ENCODE measurements at places on chromosomes 2 and 18. TPM values are rescaled to one million over a fixed set of nuclear protein-coding genes. Genes with fewer than 3 reads are reported as not detected.

DNA sequence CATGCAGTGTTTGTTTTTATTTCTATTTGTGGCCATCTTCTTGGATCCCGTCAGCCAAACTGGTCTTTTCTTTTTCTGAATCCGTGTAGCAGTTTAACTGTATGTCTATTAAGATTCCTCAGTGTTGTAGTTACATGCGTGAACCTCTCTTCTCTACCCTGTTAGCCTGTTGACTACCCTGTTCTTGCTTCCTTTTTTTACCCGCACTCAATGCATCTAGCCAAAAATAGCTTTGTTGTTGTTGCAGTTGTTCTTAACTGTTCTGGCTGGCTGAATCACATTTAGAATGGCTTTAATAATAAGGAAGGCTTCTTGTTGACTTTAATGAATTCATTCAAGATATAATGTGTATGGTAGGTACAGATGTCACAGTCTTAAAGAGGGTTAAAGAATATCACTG, 137.1 kb downstream of the LCLAT1 start:
- no peak overlapping the region for H3K27ac ChIP-seq
- no peaks in the 10 kb centered on the region for H3K36me3 ChIP-seq
- H3K27me3 ChIP-seq: no peaks in the 10 kb centered on the region
- DNase-seq: no peak

Gene MEP1B
- 3.7 TPM for polyA plus RNA-seq

Gene FAM168B
- polyA plus RNA-seq: 30.0 TPM

Gene ALPI
- polyA plus RNA-seq: 5.3 TPM

Gene SERPINB13
- 0.01 TPM for polyA plus RNA-seq

Gene RNF152
- 27.3 TPM for polyA plus RNA-seq

- H3K36me3 ChIP-seq: no peaks in the 10 kb centered on the region
- peaks cover 48% of the 10 kb centered on the region for H3K27me3 ChIP-seq
- no peaks in the 10 kb centered on the region for H3K4me1 ChIP-seq
- no peak within 1 kb of the TSS for H3K27ac ChIP-seq
- no peak for DNase-seq
These were observed at the start of gene MYO5B for GRCh38 chr18:50194631-50195532. Gene MYO5B (minus strand): TSS chr18:50195147. CDS start chr18:50194793, 354 bp downstream.

Gene NDC80
- polyA plus RNA-seq: 12.6 TPM

DNA sequence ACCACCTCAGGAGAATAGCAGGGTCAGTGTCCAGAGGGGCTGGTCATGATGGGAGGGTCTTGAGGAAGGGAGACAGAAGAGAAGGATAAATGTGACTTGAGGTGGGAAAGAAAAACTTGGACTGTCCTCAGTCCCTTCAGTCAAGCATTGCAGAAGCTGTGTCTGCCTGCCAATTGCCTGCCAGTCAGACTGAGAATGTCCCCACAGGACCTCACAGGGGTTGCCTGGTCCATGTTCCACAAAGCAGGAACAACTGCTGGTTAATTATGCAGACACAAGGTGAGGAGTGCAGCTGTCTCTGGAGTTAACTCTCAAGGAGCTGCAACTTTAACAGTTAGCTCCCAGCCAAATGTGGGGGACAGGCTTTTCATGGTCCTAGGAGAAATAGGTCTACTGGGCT, 75.7 kb downstream of the TRIM43 start:
- no peaks in the 10 kb centered on the region for H3K4me1 ChIP-seq
- no peak overlapping the region for H3K27ac ChIP-seq
- H3K27me3 ChIP-seq: no peaks in the 10 kb centered on the region
- no peak for DNase-seq

GRCh38 chr2:117723483-117723882, 91.0 kb upstream of the DDX18 start:
- no peak for DNase-seq
- H3K4me1 ChIP-seq: no peaks in the 10 kb centered on the region
- no peaks in the 10 kb centered on the region for H3K36me3 ChIP-seq
- H3K4me3 ChIP-seq: no peak overlapping the region
- no peak overlapping the region for H3K27ac ChIP-seq

DNA sequence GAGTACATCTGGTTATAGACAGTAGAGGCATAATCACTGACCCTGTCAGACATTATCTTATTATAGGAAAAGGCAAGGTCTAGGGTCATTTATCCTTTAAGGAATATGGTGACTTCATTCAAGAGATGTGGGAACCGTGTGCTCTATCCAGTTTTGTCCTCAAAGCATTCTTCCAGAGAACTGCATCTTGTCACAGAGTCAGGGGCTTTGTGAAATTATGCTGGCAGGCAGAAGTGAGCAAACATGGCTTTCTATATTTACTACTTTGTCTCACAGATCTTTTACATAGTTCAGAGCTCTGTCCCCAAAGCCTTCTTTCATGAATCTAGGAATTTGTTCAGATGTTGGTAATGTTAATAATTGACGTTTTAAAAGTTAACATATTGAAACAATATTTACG, 177.4 kb downstream of the ASXL3 start:
- H3K36me3 ChIP-seq: no peaks in the 10 kb centered on the region
- no peaks in the 10 kb centered on the region for H3K27me3 ChIP-seq
- no peaks in the 10 kb centered on the region for H3K4me1 ChIP-seq
- no peak for DNase-seq

GRCh38 chr2:237280229-237280628, 133.7 kb downstream of the COL6A3 start:
- no peaks in the 10 kb centered on the region for H3K27me3 ChIP-seq
- H3K4me3 ChIP-seq: no peak overlapping the region
- no peak overlapping the region for H3K27ac ChIP-seq
- DNase-seq: no peak
- H3K36me3 ChIP-seq: no peaks in the 10 kb centered on the region

DNA sequence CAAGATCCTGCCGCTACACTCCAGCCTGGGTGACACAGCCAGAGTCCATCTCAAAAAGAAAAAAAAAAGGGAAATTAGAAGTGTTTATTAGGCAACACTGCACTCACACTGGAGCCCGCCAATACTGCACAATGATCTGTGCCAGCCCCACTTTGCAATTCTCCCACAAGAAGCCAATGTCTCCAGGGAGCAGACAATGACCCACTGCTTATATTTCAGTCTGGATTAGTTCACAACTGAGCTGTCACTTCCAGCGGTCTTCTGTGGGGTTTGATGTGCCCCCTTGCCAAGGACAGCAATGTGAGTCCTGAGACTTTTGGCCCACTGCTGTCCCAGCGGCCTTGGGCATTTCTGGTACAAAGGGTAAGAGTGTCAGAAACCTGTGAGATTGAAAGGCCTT, 85.6 kb upstream of the PPM1B start:
- H3K4me3 ChIP-seq: no peak overlapping the region
- no peaks in the 10 kb centered on the region for H3K36me3 ChIP-seq
- no peaks in the 10 kb centered on the region for H3K4me1 ChIP-seq
- no peak for DNase-seq

Gene IL18R1
- polyA plus RNA-seq: 0.60 TPM

Gene ALK
- 0.31 TPM for polyA plus RNA-seq

DNA sequence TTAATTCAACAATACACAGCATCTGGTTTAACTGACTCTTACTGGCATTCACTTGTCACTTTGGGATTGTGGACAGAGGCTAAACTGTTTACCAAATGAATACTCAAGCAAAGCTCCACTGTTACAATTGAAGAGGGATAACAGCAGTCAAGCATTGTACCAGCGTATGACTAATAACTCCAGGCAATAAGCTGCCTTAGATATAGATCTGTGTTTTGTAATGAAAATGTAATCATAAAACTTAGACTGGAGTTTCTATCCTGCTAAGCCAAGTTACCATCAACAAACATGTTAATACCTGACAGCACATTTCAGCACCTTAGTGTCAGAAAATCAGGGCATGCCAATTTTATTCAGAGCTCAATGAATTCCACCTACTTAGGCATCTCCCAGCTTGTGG, 889.5 kb downstream of the EPHA4 start:
- no peak overlapping the region for H3K4me3 ChIP-seq
- H3K27ac ChIP-seq: no peak overlapping the region
- H3K4me1 ChIP-seq: no peaks in the 10 kb centered on the region
- no peak for DNase-seq
- no peaks in the 10 kb centered on the region for H3K27me3 ChIP-seq
- no peaks in the 10 kb centered on the region for H3K36me3 ChIP-seq

Gene SLC40A1
- 216 TPM for polyA plus RNA-seq

- DNase-seq: no peak
- H3K27me3 ChIP-seq: peaks cover 28% of the 10 kb centered on the region
- H3K36me3 ChIP-seq: no peaks in the 10 kb centered on the region
- H3K4me1 ChIP-seq: peaks cover 19% of the 10 kb centered on the region
- H3K27ac ChIP-seq: no peak overlapping the region
- no peak overlapping the region for H3K4me3 ChIP-seq
These were observed 3.9 kb downstream of the CRACDL start for GRCh38 chr2:98932164-98932563.

Gene SULT1C2
- polyA plus RNA-seq: 0.67 TPM

Gene FOXD4L1
- not detected for polyA plus RNA-seq
